ELR (cell line): ENCODE measurements at places on chromosomes 5 and 9.
A peak's percentile ranks its signal among the peaks of the same experiment; 100 is the strongest.

DNA sequence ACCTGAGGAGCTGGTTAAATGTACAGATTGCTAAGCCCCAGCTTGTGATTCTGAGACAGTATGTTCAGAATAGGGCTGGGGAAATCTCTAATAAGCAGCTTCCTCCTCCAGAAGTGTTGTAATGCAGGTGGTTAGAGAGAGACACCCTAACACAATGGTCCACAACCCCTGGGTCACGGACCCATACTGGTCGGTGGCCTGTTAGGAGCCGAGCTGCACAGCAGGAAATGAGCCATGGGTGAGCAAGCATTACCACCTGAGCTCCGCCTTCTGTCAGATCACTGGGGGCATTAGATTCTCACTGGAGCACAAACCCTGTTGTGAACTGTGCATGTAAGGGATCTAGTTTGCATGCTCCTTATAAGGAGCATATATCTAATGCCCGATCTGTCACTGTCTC is 61.8 kb downstream of the SLC36A1 start:
- peak; percentile 60 for DNase-seq

- peak; percentile 13 for DNase-seq
Measured at GRCh38 chr5:142280066-142281007, 44.5 kb downstream of the SPRY4 start.

DNA sequence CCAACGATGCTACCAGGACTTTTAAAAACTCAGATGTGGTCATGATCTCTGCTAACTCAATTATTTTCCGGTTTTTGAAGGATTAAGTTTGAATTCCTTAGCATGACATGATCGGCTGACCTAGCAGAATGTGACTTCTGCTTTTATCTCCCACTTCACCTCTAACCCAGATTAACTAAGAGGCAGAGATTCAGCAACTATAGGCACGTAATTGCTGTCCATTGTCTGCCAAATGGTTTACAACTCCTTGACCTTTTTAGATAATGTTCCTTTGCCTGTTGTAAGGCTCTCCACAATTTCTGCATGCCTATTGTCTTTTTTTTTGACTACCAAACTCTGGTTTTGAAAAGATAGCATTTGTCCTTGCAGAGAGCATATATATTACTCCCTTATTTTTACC is 268.2 kb downstream of the BRINP1 start:
- no peak for DNase-seq

- no peak for DNase-seq
Measured at GRCh38 chr5:32379421-32379820, 65.1 kb downstream of the ZFR start.

DNA sequence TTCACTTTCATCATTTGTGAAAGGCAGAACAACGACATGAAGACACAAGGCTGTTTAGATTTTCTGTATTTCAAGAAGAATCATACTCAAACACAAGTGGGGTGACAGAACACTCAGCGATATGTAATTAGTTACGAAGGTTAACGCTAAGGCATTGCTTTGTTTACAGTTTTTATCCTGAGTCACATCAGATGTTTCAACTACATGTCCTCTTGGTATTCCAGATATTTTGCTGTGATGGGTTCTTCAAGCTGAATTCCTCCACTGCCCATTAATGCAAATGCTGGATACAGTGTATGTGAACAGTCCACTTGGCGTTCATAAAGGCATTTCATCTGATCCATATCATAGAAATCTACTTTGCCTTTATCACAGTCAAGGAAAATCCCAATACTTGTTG is 43.4 kb downstream of the TRIM36 start:
- DNase-seq: peak; percentile 40

- DNase-seq: peak; percentile 59
Measured at GRCh38 chr5:78544561-78545201, 103.9 kb downstream of the LHFPL2 start.

DNA sequence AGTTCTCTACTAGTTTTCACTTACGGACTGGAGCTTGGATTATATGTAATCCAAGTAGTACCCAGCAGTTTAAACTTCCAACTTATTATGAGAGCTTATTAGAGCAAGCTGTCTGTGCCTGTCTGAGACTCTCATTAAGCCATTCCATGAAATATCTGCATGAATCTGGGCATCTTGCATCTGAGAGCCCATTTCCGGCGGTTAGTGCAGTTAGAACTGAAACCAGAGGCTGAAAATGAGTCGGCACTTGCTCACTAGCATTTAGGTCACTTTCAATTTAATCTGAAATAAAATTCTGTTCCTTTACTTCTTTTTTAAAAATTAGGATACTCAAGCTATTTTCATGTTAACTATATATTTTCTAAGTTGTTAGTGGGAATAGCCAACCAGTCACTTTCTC is 102.2 kb downstream of the MEGF10 start:
- DNase-seq: peak; percentile 30

GRCh38 chr9:118362596-118362995 is 658.4 kb downstream of the TLR4 start:
- no peak for DNase-seq

DNA sequence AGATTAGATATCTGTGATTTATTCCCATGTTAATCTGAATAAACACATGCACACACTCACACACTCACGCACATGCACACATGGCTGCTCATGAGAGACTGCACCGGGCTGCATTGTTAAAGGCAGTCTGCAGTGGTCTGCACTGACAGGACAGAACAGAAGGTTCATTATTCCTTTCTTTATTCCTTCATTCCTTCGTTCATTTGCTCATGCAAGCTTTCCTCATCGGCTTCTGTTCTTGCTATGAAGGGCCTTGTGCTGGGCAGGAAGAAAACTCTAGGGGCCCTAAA is 41.4 kb upstream of the FSTL4 start:
- no peak for DNase-seq

- DNase-seq: no peak
Measured at GRCh38 chr9:18623221-18624079, 149.5 kb downstream of the ADAMTSL1 start.

- DNase-seq: no peak
Measured at GRCh38 chr5:138354387-138354786, 1.9 kb downstream of the KDM3B start.

- DNase-seq: no peak
Measured at GRCh38 chr5:1449081-1449630, 3.9 kb upstream of the SLC6A3 start.

GRCh38 chr9:96122282-96122681 is 179.7 kb downstream of the HSD17B3 start:
- no peak for DNase-seq

DNA sequence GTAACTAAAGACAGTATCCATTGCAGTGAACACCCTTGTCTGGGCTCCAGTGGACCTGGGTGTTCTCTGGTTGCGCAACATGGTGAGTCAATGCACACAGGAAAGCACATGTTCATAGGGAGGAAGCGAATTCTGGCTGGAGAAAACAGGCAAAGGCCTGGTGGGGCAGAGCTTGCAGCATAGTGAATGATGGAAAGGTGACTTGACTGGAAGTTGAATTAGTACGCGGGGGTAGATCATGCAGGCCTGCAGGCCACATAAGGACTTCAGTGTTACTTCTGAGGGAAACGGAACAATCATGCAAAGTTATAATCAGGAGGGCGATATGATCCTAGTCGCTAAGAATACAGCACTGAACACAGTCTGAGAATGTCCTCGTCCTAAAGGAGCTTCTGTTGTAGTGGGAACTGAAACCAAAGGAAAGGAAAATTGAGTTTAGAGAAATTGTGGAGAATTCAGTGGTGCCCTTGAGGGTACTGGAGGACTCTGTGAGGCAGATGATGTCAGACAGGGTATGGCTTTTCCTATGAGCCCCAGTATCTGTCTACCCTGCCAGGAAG is 71.9 kb upstream of the RANBP3L start:
- peak; percentile 80 for DNase-seq

DNA sequence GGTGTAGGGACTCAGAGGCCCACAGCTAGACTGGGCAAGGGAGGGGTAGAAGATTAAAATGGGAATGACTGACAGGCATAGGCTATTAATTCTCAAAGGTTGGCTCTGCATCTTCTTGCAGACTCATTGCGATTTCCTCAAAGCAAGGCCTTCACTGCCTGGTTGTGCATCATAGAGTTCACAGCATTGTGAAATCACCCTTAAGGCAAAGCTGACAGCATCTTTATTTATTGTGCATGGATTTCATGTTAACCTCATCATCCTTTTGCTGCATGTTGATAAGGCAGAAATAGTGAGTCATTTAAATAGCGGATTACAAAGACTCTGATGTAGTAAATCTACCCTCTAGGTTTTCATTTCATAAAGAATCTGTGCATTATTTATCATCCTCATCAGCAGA is 13.6 kb upstream of the PALM2AKAP2 start:
- DNase-seq: peak; percentile 94

DNA sequence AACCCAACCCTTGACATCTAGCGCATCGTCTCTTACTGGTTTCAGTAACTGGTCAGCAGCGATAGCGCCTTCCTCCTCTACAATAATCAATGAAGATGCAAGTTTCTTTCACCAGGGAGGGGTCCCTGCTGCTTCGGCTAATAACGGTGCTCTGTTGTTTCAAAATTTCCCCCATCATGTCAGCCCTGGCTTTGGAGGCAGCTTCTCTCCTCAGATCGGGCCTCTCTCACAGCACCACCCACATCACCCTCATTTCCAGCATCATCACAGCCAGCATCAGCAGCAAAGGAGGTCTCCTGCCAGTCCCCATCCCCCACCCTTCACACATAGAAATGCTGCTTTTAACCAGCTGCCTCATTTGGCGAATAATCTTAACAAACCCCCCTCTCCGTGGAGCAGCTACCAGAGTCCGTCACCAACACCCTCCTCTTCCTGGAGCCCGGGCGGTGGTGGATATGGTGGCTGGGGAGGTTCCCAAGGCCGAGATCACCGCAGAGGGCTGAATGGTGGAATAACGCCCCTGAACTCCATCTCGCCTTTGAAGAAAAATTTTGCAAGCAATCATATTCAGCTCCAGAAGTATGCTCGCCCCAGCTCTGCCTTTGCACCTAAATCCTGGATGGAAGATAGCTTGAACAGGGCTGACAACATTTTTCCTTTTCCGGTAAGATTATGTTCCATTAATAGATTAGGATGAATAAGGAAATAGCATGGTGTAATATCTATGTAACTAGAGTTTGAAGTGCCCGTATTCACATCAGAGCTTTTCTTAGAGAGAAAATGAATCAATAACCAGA is 2.2 kb downstream of the CPEB4 start:
- DNase-seq: peak; percentile 46
